T-helper 2 cell (primary cell): ENCODE measurements at places on chromosomes 11 and 22.

- no peak for DNase-seq
Measured at GRCh38 chr22:49873228-49873940, 19.7 kb downstream of the ZBED4 start.

DNA sequence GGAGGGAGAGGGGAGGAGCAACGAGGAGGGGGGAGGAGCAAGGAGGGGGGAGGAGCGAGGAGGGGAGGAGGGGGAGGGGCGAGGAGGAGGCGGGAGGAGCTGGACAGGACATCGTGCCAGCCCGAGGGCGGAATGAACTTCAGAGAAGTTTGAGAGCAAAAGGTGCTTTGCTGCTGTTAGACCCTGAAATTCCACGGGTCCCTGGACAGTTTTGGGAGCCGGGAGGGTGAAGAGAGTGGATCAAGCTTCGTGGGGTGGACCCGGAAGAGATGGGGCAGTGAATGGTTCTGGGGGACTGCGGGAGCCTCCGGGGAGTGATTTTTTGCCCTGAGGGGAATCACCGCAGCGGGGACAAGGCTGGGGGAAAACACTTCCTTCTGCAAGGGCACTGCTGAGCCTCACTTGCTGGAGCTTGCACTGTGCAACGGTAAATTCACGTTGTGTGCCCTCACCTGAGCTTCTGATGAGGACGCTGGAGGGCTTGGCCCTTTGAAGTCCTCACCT, 10.7 kb upstream of the NLRP6 start:
- peak; percentile 65 for DNase-seq

DNA sequence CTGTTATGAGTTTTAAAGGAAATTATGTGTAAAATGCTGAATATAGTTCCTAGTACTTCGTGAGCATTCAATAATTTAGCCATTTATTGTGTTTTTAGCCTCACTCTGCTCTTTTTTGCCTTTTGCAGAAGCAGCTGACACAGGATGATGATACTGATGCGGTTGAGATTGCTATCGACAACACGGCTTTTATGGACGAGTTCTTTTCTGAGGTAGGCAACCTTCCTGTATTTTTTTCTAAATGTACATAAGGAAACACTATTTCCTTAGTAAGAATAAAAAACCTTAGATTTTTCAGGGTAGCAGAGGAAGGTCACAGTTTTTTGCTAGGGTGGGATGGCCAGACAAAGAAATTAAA, 17.9 kb downstream of the STX3 start:
- DNase-seq: no peak

- no peak for DNase-seq
Measured at GRCh38 chr22:24191381-24191841, 10.1 kb downstream of the SUSD2 start.

DNA sequence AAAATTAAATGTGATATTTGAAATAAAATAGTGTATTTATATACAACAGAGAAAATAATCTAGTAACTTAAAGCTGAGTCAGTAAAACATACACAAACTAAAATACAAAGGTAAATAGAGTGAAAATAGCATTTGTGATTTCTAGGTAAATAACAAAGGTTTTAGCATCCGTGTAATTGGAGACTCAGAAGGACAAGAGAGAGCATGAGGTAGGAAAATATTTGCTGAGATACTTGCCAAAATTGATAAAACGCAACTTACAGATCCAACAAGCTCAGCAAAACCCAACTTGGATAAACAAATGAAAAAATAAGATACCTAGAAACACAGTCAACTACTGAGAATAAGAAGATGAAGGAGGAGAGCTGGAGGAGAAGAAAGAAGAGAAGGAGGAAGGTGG, 634.7 kb upstream of the CCDC179 start:
- DNase-seq: no peak

DNA sequence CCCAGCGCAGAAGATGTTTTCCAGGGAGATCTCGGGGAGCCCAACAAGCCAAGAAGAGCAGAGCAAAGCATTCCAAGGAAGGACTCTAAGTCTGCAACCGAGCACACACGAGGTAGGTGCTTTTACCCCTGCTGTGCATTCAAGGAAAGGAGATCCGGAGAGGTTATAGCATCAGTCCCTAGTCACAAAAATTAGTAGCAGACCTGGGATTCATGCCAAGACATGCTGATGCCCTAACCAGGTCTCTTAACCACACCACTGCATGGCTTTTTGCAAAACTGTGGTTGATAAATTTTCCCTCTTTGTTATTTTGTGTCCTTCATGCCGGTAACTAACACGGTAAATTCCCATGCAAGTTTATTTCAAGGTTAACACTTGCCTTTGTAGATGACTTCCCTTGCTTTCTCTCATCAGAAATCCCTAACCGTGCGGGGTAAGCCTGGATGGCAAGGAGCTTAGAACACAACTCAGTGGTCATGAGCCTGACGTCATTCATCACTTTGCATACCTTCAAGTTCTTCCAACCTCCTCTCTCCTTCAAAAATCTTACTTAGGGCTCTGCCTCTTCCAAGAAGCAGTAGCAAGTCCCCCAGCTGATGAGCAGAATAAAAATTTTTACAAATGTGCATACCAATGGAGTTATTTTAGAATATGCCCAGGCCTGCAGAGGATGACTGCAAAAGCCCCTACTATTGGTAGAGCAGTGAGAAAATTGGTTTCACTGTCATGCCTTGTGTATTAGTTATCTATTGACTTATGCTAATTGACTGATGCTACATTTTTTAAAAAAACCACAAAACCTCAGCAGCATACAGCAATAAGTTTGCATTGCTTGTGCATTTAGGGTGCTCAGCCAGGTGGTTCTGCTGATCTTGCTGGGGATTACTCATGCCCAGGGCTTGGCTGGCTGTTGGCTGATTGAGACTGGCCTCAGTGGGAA, 465.1 kb downstream of the MN1 start:
- DNase-seq: no peak

DNA sequence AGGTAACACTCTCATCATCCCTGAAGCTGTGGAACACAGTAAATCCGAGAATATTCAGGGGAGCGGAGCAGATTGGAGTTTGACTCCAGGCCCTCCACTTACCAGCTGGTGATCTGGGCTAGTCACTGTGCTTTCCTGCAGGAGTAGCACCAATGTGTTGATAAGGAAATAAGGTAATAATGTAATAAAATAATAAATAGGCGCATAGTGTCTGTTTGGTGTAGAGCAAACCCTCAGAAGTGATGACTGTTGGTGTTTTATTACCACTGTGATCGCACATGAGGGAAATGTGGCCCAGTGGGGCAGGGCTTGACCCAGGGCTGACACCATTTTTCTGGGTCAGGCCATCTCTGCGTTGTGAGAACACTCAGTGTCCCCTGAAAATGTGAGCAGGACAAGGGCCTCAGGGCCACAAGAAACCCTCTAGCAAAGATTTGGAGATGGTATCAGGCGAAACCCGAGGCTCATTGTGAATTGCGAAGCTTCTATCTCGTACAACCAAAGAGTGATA, 563.9 kb upstream of the B3GAT1 start:
- DNase-seq: no peak

DNA sequence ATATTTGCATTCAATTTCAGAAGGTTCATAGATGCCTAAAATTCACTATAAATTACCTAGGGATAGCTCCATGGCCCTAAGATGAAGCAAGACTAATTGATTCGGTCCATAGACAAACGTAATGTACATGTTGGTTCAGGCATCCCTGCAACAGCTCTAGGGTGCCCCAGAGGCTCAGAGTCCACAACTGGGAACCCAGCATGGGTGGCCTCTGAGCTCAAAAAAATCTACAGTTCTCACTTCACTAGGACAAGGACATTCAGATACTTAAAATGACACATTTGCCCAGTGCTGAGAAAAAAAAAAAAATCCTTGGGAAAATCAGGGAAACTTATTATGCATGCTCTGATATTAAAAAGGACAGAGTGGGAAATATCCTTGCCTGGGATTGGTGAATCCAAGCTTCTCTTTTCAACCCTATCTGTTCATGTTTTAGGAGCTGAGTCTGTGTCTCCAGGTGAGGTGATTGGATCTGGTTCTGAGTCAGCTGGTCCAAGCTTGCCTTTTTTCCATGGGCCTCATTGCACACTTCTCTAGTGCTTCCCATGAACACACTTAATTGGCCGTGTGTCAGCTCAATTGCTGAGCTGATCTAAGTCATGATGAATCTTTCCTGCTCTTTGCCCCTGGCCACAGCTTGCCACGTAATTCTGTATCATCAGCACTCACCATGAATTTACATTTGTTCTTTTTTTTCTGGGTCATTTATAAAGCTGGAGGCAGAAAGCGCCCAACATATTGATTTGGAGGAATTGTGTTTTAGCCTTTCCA, 116.3 kb upstream of the RCN1 start:
- DNase-seq: no peak

DNA sequence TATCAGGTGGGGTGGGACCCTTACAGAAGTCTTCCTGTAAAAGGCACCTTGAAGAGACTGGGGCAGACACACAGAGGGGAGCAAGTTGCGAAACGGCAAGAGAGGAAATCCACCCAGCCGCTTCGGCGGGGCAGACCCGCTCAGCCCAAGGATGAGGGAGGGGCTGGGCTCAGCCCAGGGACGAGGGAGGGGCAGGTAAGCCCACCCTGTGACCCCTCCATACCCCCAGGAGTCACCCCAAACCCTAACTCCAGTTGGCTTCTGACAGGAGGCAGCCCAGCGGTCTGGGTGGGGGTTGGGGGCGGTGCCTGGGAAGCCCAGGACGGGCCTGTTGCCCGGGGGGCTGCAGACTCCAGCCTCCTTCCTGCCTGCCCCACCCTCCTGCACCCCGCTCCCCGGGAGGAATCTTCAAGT, 965 bp downstream of the OSBPL5 start:
- no peak for DNase-seq

DNA sequence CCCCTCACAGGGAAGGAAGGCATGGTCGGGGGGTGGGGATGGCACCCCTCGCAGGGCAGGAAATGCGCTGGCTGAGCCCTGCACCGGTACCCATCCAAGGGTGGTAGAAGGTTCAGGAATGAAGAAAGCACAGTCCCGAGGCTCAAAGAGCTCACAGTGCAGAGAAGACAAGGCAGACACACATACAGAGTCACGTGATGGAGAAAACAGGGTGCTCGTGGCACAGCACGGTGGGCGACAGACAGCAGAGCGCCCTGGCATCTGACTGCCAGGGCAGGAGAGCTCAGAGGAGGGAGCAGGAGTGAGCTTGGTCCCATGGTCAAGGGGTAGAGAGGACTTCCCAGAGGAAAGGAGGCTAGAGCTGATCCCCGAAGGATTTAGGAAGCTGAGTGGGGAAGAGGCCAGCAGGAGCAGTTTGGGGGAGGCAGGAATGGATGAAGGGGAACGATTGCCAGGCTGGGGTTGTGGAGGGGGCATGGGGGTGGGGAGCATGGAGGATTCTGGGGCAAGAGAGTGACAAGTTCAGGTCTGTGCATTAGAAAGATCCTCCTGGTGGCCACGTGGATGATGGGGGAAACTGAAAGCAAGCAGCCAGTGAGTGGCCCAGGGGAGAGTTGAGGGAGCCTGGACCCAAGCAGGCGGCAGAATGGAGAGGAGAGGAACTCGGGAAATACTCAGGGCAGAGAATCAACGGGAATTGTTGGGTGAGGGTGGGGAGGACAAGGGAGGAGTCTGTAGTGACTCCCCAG, 43.9 kb downstream of the PDE2A start:
- DNase-seq: no peak
